Endodermal cell (in vitro differentiated cells): ENCODE measurements at places on chromosomes 3 and 15. TPM values are rescaled to one million over a fixed set of nuclear protein-coding genes. Genes with fewer than 3 reads are reported as not detected.

Gene SLC25A36
- total RNA-seq, result 82.6 and 83.1 TPM in 2 replicates

Gene VEPH1
- 3.9 to 21.3 TPM (median 17.1 TPM) in 3 replicates for total RNA-seq

Gene IQCF2
- not detected in 3 replicates for total RNA-seq

Gene PLA2G4E
- not detected in 3 replicates for total RNA-seq

Gene SLC51A
- total RNA-seq, result 2.0 and 3.7 TPM in 2 replicates

Gene EMC7
- total RNA-seq, result 44.5 and 45.8 TPM in 2 replicates

Gene GP9
- total RNA-seq, result not detected in 3 replicates

Gene SEMA5B
- total RNA-seq, result 36.6 and 37.3 TPM in 2 replicates

Gene CAMK2N2
- 0.33 to 0.52 TPM (median 0.46 TPM) in 3 replicates for total RNA-seq

Gene TM2D3
- total RNA-seq, result 30.5 to 33.4 TPM (median 31.8 TPM) in 3 replicates

Gene ARHGEF26
- total RNA-seq, result 9.3 and 10.1 TPM in 2 replicates

Gene CHST13
- 1.6 and 1.7 TPM in 2 replicates for total RNA-seq

Gene FGD5
- total RNA-seq, result 17.0 to 22.5 TPM (median 18.9 TPM) in 3 replicates

Gene ZNF620
- 16.8 and 17.0 TPM in 2 replicates for total RNA-seq

Gene CHRD
- 3.7 to 5.2 TPM (median 5.0 TPM) in 3 replicates for total RNA-seq

Gene PLIN1
- 0.09 and 0.11 TPM in 2 replicates for total RNA-seq

Gene MYRIP
- 2.2 to 4.3 TPM (median 3.8 TPM) in 3 replicates for total RNA-seq

Gene KLHL40
- not detected in 3 replicates for total RNA-seq

Gene ADCY5
- 5.2 to 12.5 TPM (median 6.9 TPM) in 3 replicates for total RNA-seq

Gene FOXB1
- 0.35 TPM in 1 of 3 replicates, not detected in the others for total RNA-seq

Gene SPRED1
- 45.3 and 50.8 TPM in 2 replicates for total RNA-seq

Gene HESX1
- total RNA-seq, result 8.0 and 12.2 TPM in 2 replicates

Gene GOLGA8O
- total RNA-seq, result 0.67 to 1.0 TPM in 2 of 3 replicates, not detected in the other

Gene SLC38A3
- 1.5 to 8.2 TPM (median 2.0 TPM) in 3 replicates for total RNA-seq

Gene SPATA12
- 0.18 TPM in 1 of 2 replicates, not detected in the other for total RNA-seq

Gene KCNH8
- 12.6 and 15.0 TPM in 2 replicates for total RNA-seq

Gene ABHD17C
- 19.9 and 20.9 TPM in 2 replicates for total RNA-seq

Gene PCSK6
- 5.2 to 6.6 TPM (median 5.7 TPM) in 3 replicates for total RNA-seq

Gene CASR
- total RNA-seq, result not detected in 3 replicates

Gene ACP3
- total RNA-seq, result 18.5 to 26.3 TPM (median 24.6 TPM) in 3 replicates

Gene TEX264
- 22.4 and 24.9 TPM in 2 replicates for total RNA-seq

Gene POPDC2
- 0.40 to 0.95 TPM (median 0.59 TPM) in 3 replicates for total RNA-seq

Gene CHRFAM7A
- 1.7 to 2.6 TPM (median 1.9 TPM) in 3 replicates for total RNA-seq

Gene STIMATE
- total RNA-seq, result 10.4 to 20.9 TPM (median 20.3 TPM) in 3 replicates

Gene AADACL2
- not detected in 2 replicates for total RNA-seq

Gene LRRC2
- total RNA-seq, result 7.6 to 11.2 TPM (median 8.9 TPM) in 3 replicates

Gene POLQ
- total RNA-seq, result 10.1 and 12.6 TPM in 2 replicates
